Activated CD8-positive, alpha-beta T cell treated with anti-CD3 and anti-CD28 coated beads for 36 hours (primary cell): ENCODE measurements at places on chromosomes 7 and 10. TPM values are rescaled to one million over a fixed set of nuclear protein-coding genes. Genes with fewer than 3 reads are reported as not detected.
A peak's percentile ranks its signal among the peaks of the same experiment; 100 is the strongest.

- peak within 1 kb of the TSS; percentile 77 for H3K4me3 ChIP-seq
- peak within 1 kb of the TSS; percentile 83 for H3K27ac ChIP-seq
- peaks cover 37% of the 10 kb centered on the region for H3K4me1 ChIP-seq
Measured at GRCh38 chr7:99374111-99375064, at the start of gene ARPC1B. Gene ARPC1B (plus strand): TSS chr7:99374730. CDS start chr7:99385715, 10,985 bp downstream.

DNA sequence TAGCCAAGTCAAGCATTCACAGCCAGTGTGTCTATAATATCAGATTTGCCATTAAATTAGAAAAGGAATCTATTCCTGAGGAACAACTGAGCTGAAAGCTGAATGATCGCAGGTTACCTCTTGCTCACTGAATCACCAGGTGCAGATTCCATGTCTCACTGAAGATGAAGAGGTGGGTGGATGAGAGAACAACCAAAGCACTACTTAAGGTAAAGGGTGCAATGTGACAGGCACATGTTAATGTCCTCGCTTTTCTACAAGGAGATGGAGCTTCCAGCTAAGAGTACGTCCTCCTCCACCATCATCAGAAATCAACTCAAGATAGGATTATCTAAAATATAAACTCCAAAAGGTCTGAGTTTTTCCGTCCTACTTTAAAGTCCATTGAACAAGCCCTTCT lies 4.6 kb downstream of the SORCS1 start:
- no peak overlapping the region for H3K4me3 ChIP-seq
- H3K27ac ChIP-seq = no peak overlapping the region
- H3K36me3 ChIP-seq = no peaks in the 10 kb centered on the region
- H3K4me1 ChIP-seq = peaks cover under 1% of the 10 kb centered on the region

DNA sequence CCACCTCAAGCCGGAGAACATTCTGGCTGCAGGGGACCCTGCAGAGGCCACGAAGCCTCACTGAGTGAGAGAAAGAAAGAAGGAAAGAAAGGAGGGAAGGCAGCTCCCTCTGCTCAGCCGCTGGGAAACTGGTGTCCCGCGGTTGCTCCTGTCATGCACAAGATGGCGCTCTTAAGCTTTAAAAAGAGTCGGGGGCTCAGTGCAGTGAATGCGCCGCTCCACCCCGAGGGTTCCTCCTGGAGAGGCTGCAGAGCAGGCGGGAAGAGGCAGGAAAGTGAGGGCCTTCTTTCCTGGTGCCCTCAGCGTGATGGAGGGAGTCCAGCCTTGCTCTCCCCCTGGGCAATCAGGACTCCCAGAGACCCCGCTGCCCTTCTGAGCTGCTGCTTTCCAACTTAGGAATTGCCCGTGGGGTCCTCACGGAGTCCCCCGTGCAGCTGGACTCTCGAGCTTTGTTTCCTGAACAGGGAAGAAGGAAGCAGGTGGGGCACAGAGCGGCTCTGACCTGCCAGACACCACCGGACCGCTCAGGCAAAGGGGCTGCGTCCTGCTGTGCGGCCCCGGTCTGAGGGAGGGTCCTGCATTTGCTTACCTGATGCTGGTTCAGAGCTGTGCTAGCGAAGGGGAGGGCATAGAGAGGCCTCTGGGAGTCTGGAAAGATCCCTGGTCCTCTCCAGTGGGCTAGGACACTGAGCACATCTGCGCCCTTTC lies 141.9 kb upstream of the MKI67 start:
- H3K27me3 ChIP-seq = peaks cover 38% of the 10 kb centered on the region
- H3K36me3 ChIP-seq = no peaks in the 10 kb centered on the region
- H3K4me1 ChIP-seq = no peaks in the 10 kb centered on the region
- no peak overlapping the region for H3K27ac ChIP-seq
- peak; percentile 35 for DNase-seq

DNA sequence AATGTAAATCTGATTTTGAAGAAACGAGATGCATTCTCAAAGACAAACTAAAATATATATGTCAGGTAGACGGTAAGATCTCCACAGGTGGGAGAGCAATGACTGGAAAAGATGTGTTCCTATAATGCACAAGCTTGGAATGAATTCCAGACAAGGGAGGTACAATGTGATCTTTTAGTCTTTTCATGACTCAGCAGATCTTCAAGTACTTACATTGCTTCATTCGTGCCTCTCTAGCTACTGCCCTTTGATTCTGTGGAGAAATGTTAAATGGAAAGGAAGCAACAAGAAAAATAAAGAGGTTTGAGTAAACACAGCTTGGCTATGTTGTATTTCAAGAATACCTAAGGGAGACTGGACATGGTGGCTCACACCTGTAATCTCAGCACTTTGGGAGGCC lies 106.6 kb downstream of the GAD2 start:
- H3K27ac ChIP-seq = no peak overlapping the region
- H3K27me3 ChIP-seq = peaks cover 3% of the 10 kb centered on the region
- H3K4me1 ChIP-seq = no peaks in the 10 kb centered on the region
- DNase-seq = no peak

DNA sequence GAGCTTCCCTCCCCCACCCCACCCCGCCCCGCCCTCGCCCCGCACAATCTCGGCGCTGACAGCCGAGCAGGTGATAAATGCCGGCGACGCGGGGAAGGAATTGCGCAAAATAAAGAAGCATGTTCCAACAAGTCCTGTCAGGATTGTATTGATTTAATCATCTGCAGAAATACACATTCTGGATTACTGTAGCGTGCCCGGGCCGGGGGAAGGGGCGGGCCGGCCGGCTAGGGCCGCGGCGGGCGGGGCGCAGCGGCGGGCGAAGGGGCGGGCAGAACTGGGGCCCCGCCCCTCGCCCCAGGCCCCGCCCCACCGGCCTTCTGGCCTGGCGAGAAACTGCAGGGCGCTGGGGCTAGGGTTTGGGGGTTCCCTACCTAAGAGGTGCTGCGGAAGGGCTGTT lies 88.9 kb upstream of the PAX2 start:
- no peak overlapping the region for H3K27ac ChIP-seq
- DNase-seq = peak; percentile 26
- peaks cover 27% of the 10 kb centered on the region for H3K4me1 ChIP-seq
- H3K27me3 ChIP-seq = peaks cover 77% of the 10 kb centered on the region
- no peak overlapping the region for H3K4me3 ChIP-seq

GRCh38 chr7:67518580-67518979 lies 521.9 kb downstream of the TYW1 start:
- H3K36me3 ChIP-seq = no peaks in the 10 kb centered on the region
- no peaks in the 10 kb centered on the region for H3K4me1 ChIP-seq
- DNase-seq = no peak
- H3K27me3 ChIP-seq = no peaks in the 10 kb centered on the region

DNA sequence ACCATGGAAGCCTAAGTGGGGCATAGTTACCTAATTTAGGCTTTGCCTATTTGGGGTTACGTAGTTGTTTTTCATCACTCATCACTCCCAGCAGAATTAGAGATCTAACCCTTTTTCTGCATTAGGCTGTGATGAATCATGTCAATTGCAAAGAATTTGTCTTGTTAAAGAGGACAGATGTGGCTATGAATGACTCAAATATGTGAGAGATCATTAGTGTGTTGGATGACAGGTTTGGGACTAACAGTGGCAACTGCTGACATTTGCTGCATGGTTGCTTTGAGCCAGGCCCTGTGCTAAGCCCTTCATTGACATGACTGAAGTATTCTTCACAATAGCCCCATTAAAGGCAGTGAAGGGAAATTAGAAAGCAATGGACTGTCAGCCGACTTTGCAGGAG lies 83.4 kb upstream of the BMPER start:
- no peaks in the 10 kb centered on the region for H3K27me3 ChIP-seq
- H3K36me3 ChIP-seq = no peaks in the 10 kb centered on the region
- no peaks in the 10 kb centered on the region for H3K4me1 ChIP-seq

DNA sequence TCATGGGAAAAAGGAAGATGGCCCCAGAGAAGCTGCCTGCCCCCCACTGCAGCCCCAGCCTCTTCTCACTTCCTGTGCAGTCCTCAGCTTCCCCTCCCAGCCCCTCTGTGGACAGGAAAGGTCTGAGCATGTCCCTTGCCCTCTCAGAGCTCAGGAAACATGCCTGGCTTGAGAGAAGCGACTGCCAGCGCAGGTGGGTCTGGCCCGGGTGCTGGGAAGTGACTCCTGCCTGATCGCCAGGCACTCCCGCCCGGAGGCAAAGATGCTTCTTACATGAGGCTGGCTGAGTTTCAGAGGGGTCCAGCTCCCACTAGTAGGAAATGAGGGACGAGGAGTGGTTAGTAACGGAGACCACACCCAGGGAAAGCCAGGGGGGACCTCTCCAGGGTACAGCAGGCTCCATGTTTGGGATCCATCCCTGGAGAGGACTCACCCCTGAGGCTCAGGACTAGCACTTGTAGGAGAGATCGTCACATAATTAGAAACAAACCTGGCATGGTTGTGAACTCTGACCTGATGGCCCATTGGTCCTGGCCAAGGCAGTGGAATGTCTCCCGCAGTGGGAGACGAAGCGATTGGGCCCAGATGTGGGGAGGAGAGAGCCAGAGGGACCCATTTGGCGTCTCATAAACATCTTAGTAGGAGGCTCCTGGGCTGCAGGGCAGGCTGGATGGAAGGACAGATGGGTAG lies 12.3 kb downstream of the ELN start:
- no peak for DNase-seq
- no peak overlapping the region for H3K27ac ChIP-seq
- no peaks in the 10 kb centered on the region for H3K36me3 ChIP-seq
- H3K27me3 ChIP-seq = no peaks in the 10 kb centered on the region
- H3K4me1 ChIP-seq = no peaks in the 10 kb centered on the region
- no peak overlapping the region for H3K4me3 ChIP-seq

- no peaks in the 10 kb centered on the region for H3K36me3 ChIP-seq
- H3K27ac ChIP-seq = no peak overlapping the region
- H3K27me3 ChIP-seq = no peaks in the 10 kb centered on the region
- no peak for DNase-seq
- peaks cover 47% of the 10 kb centered on the region for H3K4me1 ChIP-seq
- H3K4me3 ChIP-seq = no peak overlapping the region
Measured at GRCh38 chr7:2802504-2803341, 41.4 kb downstream of the GNA12 start.

- no peak overlapping the region for H3K27ac ChIP-seq
- H3K4me3 ChIP-seq = no peak overlapping the region
- H3K36me3 ChIP-seq = no peaks in the 10 kb centered on the region
- no peaks in the 10 kb centered on the region for H3K4me1 ChIP-seq
Measured at GRCh38 chr7:94295850-94296249, 98.8 kb upstream of the COL1A2 start.

DNA sequence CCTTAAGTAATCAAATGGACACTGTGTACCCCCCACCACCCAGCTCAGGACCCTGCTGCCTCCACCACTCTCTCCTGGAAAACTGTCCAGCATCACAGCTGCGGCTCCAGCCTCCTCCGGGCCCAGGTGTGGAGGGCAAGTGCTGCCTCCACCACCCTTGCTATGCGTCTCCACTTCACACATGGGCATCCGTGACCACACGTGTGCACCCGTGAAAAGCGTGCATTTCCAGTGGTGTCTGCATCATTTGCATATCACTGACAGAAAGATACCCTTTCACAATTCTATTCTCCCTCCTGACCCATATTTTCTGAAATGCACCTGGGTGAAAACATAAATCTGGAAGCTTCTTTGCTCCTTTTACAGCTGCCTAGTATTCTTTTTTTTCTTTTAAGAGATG lies 89.7 kb upstream of the PDGFA start:
- H3K4me3 ChIP-seq = peak overlapping the region; percentile 74
- peaks cover 81% of the 10 kb centered on the region for H3K36me3 ChIP-seq
- H3K4me1 ChIP-seq = peaks cover 79% of the 10 kb centered on the region
- H3K27ac ChIP-seq = peak overlapping the region; percentile 94

DNA sequence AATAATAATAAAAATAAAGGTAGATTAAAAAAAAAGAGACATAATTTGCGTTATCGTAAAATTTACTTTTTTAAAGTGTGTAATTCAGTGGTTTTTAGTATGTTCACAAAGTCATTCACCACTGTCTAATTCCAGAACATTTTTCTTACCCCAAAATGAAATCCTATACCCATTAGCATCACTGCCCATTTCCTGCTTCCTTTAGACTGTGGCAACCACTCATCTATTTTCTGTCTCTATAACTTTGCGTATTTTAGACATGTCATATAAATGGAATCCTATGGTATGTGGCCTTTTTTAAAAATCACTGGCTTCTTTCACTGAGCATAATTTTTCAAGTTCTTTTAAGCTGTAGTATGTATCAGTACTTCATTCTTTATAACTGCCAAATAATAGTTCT lies 53.6 kb downstream of the KAT6B start:
- peaks cover 1% of the 10 kb centered on the region for H3K36me3 ChIP-seq
- H3K27ac ChIP-seq = no peak overlapping the region
- DNase-seq = no peak
- H3K4me3 ChIP-seq = no peak overlapping the region

DNA sequence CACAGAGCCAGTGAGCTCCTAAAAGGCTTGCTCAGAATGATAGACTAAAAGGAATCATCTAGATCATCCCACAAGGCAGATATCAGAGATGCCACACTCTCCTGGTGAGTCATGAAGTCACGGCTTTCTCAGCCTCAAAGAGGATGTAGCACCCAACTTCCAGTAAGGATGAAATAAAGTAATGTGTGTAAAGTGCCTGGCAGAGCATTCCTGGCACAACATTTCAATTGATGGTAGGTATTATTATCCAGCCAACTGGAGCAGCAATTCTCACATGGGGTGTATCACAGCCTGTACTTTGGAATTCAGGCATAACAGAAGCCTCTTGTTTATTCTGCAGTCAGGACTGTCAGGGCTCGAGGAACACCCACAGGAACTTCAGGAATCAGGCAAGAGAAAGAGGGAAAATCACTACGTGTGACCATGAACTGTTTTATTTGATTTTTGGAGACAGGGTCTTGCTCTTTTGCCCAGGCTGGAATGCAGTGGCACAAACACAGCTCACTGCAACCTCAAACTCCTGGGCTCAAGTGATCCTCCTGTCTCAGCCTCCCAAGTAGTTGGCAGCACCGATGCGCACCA lies 5.3 kb upstream of the NAT16 start:
- no peak overlapping the region for H3K4me3 ChIP-seq
- DNase-seq = no peak
- no peaks in the 10 kb centered on the region for H3K36me3 ChIP-seq
- H3K27me3 ChIP-seq = peaks cover 22% of the 10 kb centered on the region

GRCh38 chr7:139706837-139707236 lies 71.0 kb downstream of the HIPK2 start:
- H3K27me3 ChIP-seq = no peaks in the 10 kb centered on the region
- H3K4me1 ChIP-seq = peaks cover 4% of the 10 kb centered on the region
- no peak overlapping the region for H3K4me3 ChIP-seq
- no peak for DNase-seq
- no peak overlapping the region for H3K27ac ChIP-seq

- peaks cover 4% of the 10 kb centered on the region for H3K36me3 ChIP-seq
- peak overlapping the region; percentile 87 for H3K27ac ChIP-seq
- no peak for DNase-seq
- H3K4me1 ChIP-seq = peaks cover 25% of the 10 kb centered on the region
- peak overlapping the region; percentile 97 for H3K4me3 ChIP-seq
Measured at GRCh38 chr7:116861717-116862116, 670 bp upstream of the CAPZA2 start.

The TRIM24 gene
- total RNA-seq = 16.7 TPM

The TRIM74 gene
- not detected for total RNA-seq

The CLRN3 gene
- not detected for total RNA-seq

The DNAJC12 gene
- total RNA-seq = 32.5 TPM

The WDR86 gene
- total RNA-seq = 0.25 TPM

The NAPEPLD gene
- 5.1 TPM for total RNA-seq

The SP8 gene
- total RNA-seq = not detected

The OR2A12 gene
- not detected for total RNA-seq

The CH25H gene
- not detected for total RNA-seq

The SYT15B gene
- 0.16 TPM for total RNA-seq

The NPY4R gene
- total RNA-seq = not detected

The UBN2 gene
- total RNA-seq = 7.0 TPM

The SYT15 gene
- total RNA-seq = 0.59 TPM
